H1 (cell line): ENCODE measurements at places on chromosomes 3 and 15.

- no peak overlapping the region for H3K4me3 ChIP-seq
- H3K4me1 ChIP-seq = no peaks in the 10 kb centered on the region
- no peaks in the 10 kb centered on the region for H3K27me3 ChIP-seq
- DNase-seq = no peak
Measured at GRCh38 chr3:79253704-79254103, 514.1 kb downstream of the ROBO1 start.

DNA sequence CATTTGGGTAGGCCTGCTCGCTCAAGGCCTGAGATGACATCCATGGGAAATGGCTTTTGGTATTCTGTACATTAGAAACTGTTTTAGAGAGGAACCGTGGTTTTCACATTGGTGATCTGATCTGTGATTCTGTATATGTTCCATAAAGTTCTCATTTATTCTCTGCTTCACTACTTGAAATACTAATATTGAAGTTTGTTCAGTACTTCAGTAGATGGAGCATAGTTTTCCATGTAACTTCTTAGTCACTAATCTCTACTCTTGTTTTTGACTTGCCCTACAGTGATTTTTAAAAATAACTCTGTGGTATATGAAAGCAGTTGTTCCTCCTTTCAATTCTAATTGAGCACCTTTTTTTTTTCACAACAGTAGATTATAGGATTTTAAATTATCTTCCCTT is 66.5 kb downstream of the MBNL1 start:
- H3K4me3 ChIP-seq = no peak overlapping the region
- H3K4me1 ChIP-seq = no peaks in the 10 kb centered on the region
- H3K36me3 ChIP-seq = no peaks in the 10 kb centered on the region
- H3K27ac ChIP-seq = no peak overlapping the region

GRCh38 chr15:42729409-42729808 is 7.5 kb downstream of the CDAN1 start:
- H3K4me1 ChIP-seq = peaks cover 9% of the 10 kb centered on the region
- peaks cover 13% of the 10 kb centered on the region for H3K36me3 ChIP-seq
- H3K4me3 ChIP-seq = no peak overlapping the region
- no peaks in the 10 kb centered on the region for H3K27me3 ChIP-seq
- no peak overlapping the region for H3K27ac ChIP-seq

DNA sequence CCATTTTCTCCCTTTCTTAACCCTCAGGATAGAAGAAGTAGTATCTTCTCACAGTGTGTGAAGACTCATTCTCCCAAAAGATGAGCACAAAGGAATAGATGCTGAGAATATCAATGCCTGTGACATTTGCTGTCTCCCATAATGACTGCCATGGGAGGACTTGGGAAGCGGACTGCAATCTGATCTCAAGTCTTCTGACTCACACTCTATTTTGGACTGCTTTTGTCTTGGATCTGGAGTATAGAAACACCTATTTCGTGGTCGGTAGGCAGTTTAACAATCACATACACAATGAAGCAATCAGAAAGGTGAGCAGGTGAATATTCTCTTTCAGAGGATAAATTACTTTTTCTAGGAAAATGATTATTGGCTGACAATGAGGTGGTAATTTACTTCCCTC is 852.0 kb downstream of the FHIT start:
- peaks cover 2% of the 10 kb centered on the region; the same call in 1 of the 2 replicates for H3K4me1 ChIP-seq
- H3K27me3 ChIP-seq = no peaks in the 10 kb centered on the region
- no peak overlapping the region for H3K27ac ChIP-seq
- no peak overlapping the region for H3K4me3 ChIP-seq
- DNase-seq = no peak
- no peaks in the 10 kb centered on the region for H3K36me3 ChIP-seq

GRCh38 chr3:127461286-127461910 is 129.1 kb downstream of the TPRA1 start:
- no peak overlapping the region for H3K4me3 ChIP-seq
- H3K27ac ChIP-seq = no peak overlapping the region
- no peaks in the 10 kb centered on the region for H3K36me3 ChIP-seq

DNA sequence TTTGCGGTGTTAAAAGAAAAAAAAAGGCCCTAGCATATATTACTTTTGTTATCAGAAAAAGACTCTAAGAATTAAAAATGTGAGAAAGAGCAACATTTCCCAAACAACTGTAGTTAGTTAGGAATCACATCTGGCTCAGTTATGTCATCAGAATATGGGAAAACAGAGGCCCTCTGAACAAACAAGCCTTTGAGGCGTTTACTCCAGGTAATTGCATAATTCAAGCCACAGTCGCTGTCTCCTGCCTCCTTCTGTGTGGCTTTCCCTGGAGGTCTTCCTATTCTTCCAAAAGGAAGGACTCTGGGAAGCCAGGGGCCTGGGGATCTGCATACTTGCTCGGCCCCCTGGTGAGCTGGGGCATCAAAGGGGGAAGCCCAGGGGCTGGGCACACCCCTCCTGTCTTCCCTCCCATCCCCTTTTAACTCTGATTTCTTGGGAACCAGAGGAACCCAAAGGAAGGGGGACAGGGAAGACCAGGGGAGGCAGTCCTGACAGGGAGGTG is 3.7 kb upstream of the FAM107A start:
- peaks cover 17% of the 10 kb centered on the region for H3K27me3 ChIP-seq
- H3K36me3 ChIP-seq = no peaks in the 10 kb centered on the region
- no peak overlapping the region; the same call in 1 of the 2 replicates for H3K27ac ChIP-seq

DNA sequence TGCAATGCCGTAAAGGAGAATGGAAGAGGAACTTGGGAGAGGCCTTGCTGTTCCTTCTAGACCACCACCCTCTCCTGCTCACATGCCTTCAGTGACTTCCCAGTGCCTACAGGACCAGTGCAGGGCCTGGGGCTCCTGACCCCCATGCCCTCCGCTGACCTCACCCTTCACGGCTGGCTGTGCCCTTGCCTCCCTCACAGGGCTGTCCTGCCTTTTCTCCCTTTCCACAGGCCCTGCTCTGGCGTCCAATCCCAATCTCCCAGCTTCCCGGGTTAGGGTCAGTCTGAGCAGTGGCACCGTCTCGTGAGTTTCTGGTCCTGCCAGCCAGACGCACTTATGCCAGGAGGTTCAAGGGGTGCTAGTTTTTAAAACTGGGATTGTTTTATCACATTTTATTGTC is 110.4 kb downstream of the WNT7A start:
- DNase-seq = no peak
- H3K36me3 ChIP-seq = no peaks in the 10 kb centered on the region
- H3K4me1 ChIP-seq = peaks cover 10% of the 10 kb centered on the region
- no peak overlapping the region for H3K4me3 ChIP-seq
- no peak overlapping the region for H3K27ac ChIP-seq
- no peaks in the 10 kb centered on the region for H3K27me3 ChIP-seq

DNA sequence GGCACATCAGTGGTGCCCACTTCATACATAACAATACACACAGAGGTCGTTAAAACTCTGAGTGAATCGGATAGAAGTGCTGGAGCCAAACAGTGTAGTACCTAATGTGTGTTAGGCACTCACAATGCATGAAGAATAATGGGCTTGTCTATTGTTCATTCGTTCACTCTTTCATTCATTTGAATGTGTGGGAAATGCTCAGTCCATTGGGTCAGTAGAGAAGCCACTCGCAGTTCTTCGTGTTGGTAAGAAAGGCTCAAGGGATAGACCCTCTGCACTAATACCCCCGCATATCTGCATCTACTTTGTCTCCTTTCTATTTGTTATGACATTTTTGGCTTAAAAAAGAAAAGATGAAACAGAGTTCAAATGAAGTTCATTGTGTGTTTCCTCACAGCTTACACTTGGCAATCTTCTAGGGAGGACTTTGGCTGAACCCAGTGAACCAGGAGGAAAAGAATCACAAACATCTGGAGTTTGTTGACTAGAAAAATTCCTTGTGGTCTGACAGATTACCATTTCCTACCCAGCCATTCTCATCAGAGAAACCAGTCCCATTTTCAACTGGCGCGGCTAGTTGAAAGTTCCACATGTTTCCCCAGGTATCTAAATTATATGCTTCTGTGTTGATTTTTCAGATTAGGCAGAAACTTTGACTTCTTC is 32.8 kb upstream of the MFSD1 start:
- H3K27me3 ChIP-seq = no peaks in the 10 kb centered on the region
- H3K27ac ChIP-seq = no peak overlapping the region
- no peak for DNase-seq
- H3K4me3 ChIP-seq = no peak overlapping the region
- H3K36me3 ChIP-seq = no peaks in the 10 kb centered on the region

- no peak overlapping the region for H3K4me3 ChIP-seq
- H3K27me3 ChIP-seq = peaks cover 1% of the 10 kb centered on the region
- no peaks in the 10 kb centered on the region for H3K36me3 ChIP-seq
- DNase-seq = no peak
- H3K27ac ChIP-seq = no peak overlapping the region
Measured at GRCh38 chr3:159346271-159346903, 544.5 kb downstream of the MFSD1 start.

- H3K27ac ChIP-seq = no peak overlapping the region
- DNase-seq = no peak
- no peaks in the 10 kb centered on the region for H3K27me3 ChIP-seq
- no peaks in the 10 kb centered on the region for H3K4me1 ChIP-seq
- no peak overlapping the region for H3K4me3 ChIP-seq
Measured at GRCh38 chr3:80355144-80355543, 587.3 kb upstream of the ROBO1 start.

GRCh38 chr3:15440891-15441290 is 13.5 kb downstream of the EAF1 start:
- no peaks in the 10 kb centered on the region for H3K4me1 ChIP-seq
- H3K36me3 ChIP-seq = peaks cover 33% of the 10 kb centered on the region
- H3K27ac ChIP-seq = no peak overlapping the region

DNA sequence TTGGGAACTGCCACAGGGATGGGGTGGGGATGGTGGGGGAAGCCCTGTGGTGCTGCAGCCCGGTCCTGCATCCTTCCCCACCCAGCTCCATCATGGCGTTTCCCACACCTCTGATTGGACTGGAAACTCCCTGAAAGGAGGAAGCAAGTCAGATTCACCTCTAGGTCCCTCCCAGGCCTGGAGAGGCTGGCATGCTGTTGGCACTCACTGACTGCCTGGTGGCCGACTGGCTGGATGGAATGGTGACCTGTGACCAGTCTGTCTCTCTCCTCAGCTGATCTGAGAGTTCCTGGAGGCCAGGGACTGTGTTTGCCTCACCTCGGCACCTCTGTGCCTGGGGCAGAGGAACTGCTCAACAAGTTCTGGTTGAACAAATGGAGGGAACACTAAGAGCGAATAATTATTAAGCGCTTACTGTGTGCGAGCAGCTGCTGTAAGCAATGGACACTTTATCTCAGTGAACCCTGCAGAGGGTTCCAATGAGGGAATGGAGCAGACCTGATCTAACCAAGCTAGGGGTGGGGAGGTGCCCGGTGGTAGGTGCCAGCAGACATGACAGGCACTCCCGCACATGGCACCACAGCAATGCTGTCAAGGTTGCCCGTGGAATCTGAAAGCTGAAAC is 3.5 kb upstream of the HHATL start:
- DNase-seq = no peak
- no peak overlapping the region for H3K27ac ChIP-seq

GRCh38 chr15:70259028-70259424 is 161.3 kb upstream of the TLE3 start:
- H3K36me3 ChIP-seq = no peaks in the 10 kb centered on the region
- no peak overlapping the region for H3K4me3 ChIP-seq
- DNase-seq = no peak
- H3K27ac ChIP-seq = no peak overlapping the region
- H3K27me3 ChIP-seq = no peaks in the 10 kb centered on the region

- no peaks in the 10 kb centered on the region for H3K36me3 ChIP-seq
- no peaks in the 10 kb centered on the region for H3K4me1 ChIP-seq
- no peak overlapping the region for H3K27ac ChIP-seq
- no peaks in the 10 kb centered on the region for H3K27me3 ChIP-seq
- no peak overlapping the region for H3K4me3 ChIP-seq
- no peak for DNase-seq
Measured at GRCh38 chr15:98126326-98127085, 166.0 kb downstream of the ARRDC4 start.

GRCh38 chr3:125414669-125415068 is 39.5 kb upstream of the ZNF148 start:
- H3K4me1 ChIP-seq = no peaks in the 10 kb centered on the region
- no peak overlapping the region for H3K4me3 ChIP-seq
- H3K27me3 ChIP-seq = no peaks in the 10 kb centered on the region
- no peak for DNase-seq
- H3K27ac ChIP-seq = no peak overlapping the region

DNA sequence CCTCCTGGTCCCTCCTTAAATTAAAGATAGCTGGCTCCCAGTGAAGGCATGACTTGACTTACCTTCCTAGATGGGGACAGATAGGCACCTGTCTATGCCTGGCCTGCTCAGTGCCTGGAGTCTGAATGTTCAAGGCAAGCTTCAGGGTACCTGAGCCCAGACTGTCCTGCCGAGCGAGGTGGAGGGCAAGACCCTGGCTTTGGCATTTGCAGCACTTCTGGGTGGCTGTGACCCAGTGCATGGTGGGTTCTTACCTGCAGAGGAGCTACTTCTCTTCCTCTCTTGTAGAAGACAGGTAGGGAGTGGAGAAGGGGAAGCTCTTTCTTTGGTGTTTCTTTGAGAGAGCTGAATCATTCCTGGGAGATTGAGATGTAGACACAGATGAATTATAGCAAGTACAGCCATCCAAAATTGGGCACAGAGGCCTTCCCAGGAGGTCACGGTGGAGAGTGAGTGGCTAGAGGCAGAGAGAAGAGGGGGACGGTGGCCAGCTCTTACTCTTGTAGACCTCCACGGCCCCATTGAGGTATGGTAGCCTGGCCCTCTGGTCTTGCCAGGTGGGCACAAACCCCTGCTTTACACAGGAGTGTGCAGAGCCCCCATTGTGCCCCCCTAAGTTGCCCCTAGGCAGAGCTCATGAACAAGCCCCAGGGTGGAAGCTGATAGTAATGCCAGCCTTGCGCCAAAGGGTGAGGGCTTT is 402.5 kb upstream of the TPM1 start:
- H3K4me1 ChIP-seq = peaks cover 5% of the 10 kb centered on the region
- no peaks in the 10 kb centered on the region for H3K36me3 ChIP-seq
- H3K27ac ChIP-seq = no peak overlapping the region

DNA sequence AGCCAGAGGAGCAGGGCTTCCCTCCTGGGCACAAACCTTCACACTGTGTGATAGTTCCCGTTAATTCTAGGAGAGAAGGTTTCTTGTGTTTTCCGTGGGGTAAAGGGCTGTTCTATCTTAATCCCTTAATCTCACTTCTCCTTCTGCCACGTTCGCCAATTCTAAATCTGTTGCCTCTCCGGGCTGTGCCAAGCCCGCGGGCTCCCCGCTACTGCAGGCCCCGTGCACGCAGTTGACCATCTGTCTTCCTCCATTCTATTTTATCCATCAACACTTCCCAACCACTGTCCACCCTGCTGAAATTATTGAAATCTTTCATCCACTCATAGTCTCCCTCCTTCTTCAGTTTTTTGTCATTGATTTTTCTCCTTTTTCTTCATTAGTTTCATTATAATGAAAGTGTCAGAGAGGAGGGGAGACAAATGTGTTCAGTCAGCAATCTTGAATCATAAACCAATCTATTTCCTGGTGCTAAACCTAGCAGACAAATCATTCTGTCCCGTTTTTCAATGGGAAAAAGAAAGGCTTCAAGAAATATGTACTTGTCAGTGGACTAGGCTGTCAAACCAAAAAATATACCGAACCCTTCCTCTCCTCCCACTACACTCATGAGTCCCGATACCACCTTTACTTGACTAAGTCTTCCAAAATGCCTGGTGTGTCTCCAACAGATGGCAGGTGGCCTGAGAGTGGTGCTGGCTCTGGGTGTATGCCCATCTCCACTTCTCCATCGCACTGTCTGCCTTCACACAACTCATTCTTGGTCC is 39.6 kb downstream of the SLCO2A1 start:
- peaks cover 4% of the 10 kb centered on the region; the same call in 1 of the 2 replicates for H3K4me1 ChIP-seq
- no peak overlapping the region for H3K27ac ChIP-seq
- no peak overlapping the region for H3K4me3 ChIP-seq
- no peak for DNase-seq
- no peaks in the 10 kb centered on the region for H3K36me3 ChIP-seq
